ENCODE measurements at places on chromosomes 2 and 18.

DNA sequence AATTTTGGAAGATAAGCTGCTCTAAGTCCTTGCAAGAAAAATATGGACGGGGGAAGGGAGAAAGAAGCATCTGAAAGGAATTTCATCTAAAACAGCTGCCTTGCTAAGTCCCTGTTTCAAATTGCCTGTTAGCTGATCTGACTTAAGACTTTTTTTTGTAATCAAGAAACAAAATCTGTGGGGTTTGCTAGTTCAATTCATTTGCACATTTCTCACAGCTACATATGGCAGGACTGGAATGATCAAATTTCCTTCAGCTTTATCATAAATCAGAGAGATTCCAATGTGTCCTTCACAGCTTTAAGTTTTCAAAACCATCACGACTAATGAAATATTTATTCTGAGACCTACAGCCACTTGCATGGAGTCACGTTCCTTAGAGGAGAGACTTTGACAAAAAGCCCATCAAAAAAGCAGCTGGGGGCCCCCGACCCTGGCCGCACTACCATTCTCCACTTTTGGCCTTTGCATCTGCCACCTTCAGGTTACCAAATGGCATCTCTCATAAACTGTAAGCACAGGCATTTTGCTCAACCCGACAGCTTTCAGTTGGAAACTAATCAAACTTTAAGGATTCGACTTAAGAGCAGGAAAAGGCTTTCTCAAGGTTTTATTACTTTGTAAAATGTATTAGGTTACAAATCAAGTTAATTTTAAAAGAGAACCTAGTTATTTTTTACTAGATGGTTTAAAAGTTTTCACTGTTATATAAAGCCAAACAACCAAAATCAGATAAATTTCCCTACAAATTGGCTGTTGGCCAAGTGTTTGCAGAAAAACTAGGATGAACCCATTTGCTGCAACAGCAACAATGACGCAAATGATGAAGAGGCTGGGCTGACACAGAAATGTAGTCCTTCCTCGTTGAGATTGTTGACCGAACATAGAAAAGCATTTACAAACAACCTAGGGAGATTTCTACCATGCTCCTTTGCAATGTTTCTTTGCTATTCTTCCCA, 100.4 kb upstream of the RND3 start:
- peak; percentile 71 for DNase-seq

DNA sequence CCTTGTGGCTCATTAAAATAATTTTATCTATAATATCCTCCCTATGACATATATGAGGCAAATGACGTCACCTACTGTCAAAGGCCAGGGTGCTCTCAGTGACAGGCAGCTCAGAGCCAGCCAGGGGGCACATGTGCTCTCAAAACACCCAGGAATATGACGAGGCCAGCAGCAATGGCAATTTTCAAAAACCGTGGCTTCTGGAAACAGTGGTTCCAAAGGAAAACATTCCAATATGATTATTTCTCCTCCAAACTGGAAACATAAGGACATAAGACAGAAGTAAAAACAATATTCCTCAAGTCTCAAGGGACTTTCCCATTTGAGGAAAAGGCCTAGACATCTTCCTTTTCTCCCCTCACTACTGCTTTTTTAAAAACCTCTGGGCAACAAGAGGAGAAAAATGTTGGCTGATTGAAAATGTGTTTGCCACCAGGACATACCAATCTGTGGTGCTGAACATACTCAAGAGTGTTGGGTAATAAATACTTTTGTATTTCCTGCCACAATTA, 40.8 kb downstream of the RNF152 start:
- peak; percentile 54 for DNase-seq

- DNase-seq, result peak; percentile 91
Measured at GRCh38 chr2:157838442-157839161, 37.5 kb downstream of the ACVR1 start.

GRCh38 chr2:127840893-127841292, 17.1 kb downstream of the POLR2D start:
- DNase-seq, result no peak

DNA sequence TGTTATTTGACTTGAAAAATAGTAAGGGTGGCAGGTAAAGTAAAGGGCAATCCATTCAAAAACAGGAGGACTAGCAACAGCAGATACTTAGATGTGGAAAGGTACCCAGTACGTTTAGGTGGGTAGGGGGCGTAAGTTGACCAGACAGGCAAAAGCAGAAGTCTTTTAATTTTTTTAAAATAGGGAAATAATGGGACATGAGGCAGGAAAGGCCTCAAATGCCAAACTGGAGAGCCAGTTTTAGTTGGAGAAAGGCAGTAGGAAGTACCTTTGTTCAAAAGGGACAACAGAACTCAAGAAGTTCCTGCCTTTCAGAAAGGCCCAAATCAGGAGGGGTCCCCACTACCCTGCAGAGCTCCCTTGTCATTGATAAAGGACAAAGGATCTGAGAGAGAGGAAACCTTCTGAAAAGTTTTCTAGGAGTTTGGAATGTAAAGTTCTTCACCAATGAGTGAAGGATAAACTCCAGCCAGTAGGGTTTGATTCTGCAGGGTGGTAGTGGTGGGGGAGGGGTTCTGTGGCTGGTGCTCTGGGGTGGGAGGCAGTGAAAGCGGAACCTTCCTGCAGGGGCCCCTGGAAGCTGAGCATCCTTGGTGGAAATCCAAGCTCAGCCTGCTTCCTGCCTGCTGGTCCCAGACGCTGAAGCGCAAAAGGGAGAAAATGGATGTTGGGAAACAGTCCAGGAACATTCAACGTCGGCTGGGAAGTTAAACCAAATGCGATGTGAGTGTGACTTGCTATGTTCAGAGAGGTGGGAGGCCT, 40.1 kb downstream of the TMEM17 start:
- DNase-seq, result no peak

GRCh38 chr2:162840598-162841246, 2.2 kb upstream of the KCNH7 start:
- DNase-seq, result peak; percentile 76

GRCh38 chr2:194323740-194324139, 1333.3 kb upstream of the SLC39A10 start:
- no peak for DNase-seq

DNA sequence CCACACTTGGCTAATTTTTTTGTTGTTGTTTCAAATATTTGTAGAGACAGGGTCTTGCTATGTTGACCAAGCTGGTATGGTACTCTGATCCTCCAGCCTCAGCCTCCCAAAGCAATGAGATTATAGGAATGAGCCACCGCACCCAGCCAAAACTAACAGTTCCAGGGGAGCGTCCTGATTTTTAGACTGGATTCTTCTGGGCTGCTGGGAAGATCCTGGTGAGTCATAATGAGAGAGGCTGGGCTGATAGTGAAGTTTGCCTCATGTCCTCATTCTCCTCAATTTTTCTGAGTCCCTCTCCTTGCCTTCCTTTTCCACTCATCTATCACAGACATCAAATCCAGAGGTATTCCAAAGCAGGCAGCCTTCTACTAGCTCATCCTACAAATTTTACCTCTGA, 81.3 kb downstream of the VSNL1 start:
- peak; percentile 38 for DNase-seq

GRCh38 chr2:134440336-134440909, 186.6 kb downstream of the MGAT5 start:
- DNase-seq, result no peak

DNA sequence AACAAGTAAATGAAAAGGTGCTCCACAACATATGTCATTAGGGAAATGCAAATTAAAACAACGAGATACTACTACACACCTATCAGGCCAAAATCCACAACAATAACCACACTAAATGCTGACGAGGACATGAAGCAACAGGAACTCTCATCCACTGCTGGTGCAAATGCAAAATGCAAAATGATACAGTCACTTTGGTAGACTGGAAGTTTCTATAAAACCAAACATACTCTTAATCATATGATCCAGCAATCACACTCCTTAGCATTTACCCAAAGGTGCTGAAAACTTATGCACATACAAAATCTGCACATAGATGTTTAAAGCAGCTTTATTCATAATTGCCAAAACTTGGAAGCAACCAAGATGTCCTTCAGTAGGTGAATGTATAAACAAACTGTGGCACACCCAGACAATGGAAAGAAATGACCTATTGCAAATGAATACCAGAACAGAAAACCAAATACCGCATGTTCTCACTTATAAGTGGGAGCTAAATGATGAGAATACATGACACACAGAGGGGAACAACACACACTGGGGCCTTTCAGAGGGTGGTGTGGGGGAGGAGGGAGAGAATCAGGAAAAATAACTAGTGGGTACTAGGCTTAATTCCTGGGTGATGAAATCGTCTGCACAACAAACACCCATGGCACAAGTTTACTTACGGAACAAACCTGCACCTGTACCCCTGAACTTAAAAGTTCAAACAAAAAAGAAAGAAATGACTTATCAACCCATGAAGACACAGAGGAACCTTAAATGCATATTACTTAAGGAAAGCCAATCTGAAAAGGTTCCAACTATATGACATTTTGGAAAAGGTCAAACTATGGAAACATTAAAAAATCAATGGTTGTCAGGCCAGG, 80.4 kb downstream of the ASXL2 start:
- DNase-seq, result no peak

- peak; percentile 40 for DNase-seq
Measured at GRCh38 chr2:215434447-215435279, 1.2 kb downstream of the FN1 start.

GRCh38 chr2:14324308-14324707, 308.2 kb upstream of the LRATD1 start:
- DNase-seq, result no peak

GRCh38 chr2:200779214-200779613, 32.5 kb upstream of the BZW1 start:
- DNase-seq, result no peak

GRCh38 chr2:233053928-233054784, 6.0 kb upstream of the INPP5D start:
- DNase-seq, result peak; percentile 26

DNA sequence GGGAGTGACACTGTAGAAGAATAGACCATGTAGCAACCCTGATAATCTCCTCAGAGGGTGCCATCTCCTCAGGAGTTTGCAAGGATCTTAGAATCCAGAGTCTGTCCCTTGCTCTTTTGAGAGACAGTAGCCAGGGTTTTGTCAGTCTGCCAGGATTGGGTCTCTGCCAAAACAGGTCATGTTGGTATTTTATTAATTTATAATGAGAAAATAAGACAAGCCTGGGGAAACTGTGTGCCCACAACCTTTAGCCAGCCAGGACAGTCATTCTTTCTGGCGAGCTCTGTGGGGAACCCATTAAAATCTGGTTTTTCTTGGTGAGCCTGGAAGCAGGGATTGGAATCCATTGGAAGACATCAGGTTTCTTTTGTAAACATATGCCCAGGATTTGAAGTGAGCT, 78.6 kb downstream of the PTPRM start:
- DNase-seq, result no peak

DNA sequence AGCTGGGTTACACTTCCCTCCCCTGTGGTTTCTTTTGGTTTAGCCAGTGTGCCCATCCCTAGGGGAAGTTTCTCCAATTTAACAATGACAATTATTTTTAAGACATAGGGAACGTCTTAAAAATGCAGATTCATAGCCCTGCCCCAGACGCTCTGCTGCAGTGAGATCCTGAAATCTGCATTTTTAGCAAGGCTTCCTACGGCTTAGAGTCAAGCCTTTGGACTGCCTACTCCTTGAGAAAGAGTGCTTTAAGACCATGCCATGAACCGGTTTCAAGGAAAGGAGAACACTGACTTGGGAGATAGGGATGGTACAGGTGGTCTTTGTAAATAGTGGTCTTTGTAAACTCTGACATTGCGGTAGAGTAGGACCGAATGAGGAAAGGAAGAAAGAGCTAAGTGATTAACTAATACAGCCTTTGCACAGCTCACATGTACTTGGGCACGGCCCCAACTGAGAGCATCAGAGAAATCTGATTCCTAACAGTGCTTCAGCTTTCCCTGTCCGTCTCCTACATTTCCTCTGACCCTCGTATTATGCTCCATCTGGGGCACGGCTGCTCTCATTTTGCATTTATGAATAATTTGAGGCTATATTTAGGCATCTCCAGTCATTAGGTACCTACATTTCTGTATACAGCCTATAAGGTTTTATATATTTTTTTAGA, 217.6 kb upstream of the TANK start:
- DNase-seq, result peak; percentile 35

DNA sequence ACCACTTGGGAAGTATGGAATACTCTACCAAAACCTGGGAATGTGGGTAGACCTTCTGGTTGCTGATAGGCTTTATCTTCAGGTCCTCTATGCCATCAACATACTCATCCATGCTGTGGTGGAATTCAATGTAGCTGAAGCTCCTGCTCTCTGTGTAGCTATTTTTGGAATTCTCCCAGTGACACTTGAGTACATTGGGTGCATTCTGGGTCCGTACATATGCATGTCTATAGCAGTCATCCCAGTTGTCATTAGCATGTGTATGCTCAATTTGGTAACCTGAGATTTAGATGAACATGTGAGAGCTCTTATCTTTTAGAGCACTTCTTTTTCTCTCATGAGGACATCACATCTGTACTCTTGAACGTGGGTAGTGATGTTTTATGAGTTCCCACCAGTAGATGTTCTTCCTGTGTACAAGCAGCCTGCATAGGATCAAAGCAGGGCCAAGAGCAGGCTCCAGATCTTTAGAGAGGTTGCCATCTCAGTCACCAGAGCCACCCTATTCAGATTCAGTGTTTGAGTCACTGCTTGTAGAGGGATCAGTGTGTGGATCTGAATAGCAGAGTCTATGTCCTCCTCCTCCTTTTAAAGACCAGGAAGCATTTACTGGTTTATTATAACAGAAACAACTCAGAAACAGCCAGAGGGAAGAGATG, 65.9 kb downstream of the MGAT5 start:
- DNase-seq, result no peak

- no peak for DNase-seq
Measured at GRCh38 chr2:16073921-16074425, 133.6 kb downstream of the MYCN start.
